Stimulated activated naive CD4-positive, alpha-beta T cell (primary cell): ENCODE measurements at places on chromosomes 6 and 20.

- no peak for DNase-seq
Measured at GRCh38 chr6:167696296-167696695, 130.4 kb upstream of the AFDN start.

DNA sequence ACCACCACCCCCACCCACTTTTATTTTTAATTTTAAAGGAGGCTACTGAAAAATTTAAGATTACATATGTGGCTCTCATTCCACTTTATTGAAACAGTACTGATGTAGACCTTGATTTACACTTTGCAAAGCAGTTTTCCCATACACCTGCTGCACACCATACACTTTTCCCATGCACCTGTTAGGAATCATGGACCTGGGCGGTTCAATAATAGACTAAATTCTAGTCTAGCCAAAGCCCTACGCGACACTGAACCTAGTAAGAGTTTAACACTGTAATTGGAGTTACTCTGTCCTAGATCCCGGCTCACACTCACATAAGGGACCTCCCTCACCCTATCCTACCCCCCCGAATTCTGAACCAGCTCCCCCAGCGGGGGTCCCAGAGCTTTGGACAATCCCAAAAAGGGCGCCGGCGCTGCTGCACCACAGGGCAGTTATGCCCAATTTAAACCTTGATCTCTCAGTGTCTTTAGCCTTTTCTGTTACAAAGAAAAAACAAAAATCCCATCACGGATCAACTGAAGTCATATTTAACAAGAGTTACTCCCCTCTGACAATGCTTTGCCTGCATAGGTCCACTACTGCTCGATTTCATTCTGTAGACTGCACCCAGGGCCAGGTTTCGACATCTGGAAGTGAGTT lies 2.4 kb upstream of the GCLC start:
- DNase-seq = no peak

DNA sequence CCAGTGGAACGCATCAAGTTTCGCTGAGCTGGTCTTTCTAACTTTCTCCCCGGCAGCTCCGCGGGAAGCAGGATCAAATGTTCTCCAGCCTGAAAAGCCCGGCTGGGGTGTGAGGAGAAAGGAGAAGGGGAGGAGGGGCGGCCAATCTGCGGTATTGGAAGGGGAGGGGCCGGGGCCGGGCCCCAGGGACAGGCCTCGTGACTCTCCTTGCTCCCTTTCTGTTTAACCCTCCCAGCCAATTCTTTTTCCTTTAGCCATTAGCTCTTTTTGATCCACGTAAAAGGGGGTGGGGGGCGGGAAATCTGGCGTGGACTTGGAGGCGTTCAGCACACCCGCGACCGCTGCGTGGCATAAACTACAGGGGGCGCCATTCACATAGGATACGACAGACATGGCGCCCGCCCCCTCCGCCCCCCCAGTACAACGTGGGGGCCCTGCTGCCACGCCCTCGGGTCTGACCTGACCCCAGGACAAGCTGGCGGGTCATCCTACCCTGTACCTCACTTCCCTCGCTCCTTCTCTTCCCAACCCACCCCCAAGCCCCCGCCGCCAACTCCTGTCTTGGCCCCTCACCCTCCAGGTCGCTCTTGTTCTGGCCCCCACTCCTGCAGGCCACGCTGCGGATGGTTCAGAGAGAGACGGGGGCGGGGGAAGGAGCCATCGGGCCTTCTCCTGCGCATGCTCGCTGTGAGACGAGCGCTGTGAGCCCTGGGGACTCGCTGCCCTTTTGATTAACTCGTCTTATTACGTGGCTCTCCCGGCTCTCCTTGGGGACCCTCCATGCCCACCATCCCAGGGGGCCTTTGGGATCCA lies 7.8 kb upstream of the MDGA1 start:
- DNase-seq = peak; percentile 80

- DNase-seq = no peak
Measured at GRCh38 chr6:88804701-88805100, 158.7 kb downstream of the RNGTT start.

DNA sequence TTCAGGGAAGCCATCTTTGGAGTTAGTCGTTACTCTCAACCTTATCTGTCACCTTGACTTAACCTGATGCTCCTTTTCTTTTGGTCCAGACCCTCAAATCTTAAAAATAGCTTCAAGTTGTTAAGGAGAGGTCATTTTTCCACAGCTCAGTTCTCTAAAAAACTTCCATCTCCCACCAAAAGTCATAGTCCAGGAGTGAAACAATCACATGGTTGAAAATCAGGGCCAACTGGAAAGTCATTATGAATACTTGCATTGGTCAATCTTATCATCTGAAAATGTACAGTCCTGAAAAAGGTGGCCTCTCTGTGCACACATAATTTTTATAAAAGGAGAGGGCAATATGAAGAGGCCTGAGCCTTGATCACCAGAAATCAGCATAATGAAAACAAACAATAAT lies 195.7 kb downstream of the BCAS1 start:
- DNase-seq = no peak

GRCh38 chr6:29656798-29657197 lies at the start of gene MOG:
Gene MOG (plus strand): TSS chr6:29657092. CDS start chr6:29657210, 118 bp downstream.
- DNase-seq = no peak

DNA sequence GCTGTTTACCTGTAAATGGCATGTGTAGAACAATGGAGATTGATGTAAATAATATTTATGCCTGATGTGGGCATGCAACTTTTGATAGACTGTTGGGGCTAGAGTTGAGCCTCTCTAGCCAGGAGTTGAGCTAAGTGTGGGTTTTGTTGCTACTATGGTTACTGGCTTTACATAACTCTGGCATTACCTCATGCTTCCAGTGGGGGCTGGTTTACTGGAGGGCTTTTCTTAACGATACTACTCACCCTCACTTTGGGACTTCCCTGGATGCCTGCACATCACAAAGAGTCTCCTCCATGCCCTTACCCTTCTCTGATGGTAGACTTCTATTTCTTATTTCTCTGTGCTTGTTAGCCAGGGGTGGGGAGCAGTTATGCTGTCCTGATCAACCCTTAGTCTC lies 524.6 kb upstream of the CDH4 start:
- DNase-seq = no peak

- no peak for DNase-seq
Measured at GRCh38 chr20:6468423-6469116, 298.9 kb upstream of the BMP2 start.

DNA sequence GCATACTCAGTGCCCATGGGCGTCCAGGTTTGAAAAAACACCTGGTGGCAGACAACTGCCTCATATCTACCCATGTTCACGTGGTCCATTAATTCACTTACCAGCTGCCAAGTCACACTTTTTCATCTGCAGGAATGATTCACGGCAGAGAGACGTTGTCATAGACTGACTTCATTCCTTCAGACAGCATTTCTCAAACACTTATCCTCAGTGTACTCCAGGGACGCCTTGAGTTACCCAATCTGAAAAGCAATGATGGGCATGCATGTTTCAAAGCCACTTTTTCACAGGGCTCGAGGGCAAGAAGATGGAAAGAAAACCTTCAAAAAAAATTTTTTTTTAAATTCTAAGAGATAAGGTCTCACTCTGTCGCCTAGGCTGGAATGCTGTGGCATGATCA lies 6.0 kb downstream of the MMP24OS start:
- no peak for DNase-seq

DNA sequence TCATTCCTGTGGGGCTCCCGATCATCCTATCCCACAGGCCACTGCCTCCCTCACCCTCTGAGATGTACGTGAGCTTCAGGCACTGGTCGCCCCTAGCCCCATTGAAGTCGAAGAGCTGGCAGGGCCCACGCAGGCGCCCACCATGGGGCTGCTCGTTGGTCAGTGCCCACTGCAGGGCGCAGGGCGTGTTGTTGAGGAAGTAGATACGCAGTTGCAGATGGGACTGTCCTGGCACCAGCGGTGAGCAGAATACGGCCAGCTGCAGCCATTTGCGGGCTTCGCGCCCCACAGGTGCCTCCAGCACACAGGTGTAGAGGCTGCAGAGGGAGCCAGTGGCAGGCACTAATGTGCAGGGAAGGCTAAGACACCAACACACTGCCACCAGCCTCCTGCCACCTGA lies 6.2 kb downstream of the UNC5CL start:
- DNase-seq = no peak

- no peak for DNase-seq
Measured at GRCh38 chr6:89999945-90000825, 105.9 kb downstream of the GJA10 start.

DNA sequence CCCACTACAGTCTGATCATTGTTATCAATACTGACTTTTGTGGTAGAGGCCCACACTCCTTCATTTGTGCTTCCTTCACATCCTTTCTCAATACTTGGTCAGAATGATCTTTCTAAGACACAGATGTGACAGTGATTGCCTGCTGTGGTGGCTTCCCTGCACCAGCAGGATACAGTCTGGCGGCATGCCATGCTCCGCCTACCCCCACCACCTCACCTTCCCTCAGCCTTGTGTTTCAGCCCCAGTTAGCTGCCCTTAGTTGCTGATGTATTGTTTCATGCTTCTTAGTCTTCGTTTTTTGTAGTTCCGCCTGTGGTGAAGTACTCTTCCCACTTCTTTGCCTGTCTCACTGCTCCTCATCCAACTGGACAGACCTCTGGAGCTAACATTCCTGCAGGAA lies 10.9 kb downstream of the LRRC1 start:
- DNase-seq = no peak

DNA sequence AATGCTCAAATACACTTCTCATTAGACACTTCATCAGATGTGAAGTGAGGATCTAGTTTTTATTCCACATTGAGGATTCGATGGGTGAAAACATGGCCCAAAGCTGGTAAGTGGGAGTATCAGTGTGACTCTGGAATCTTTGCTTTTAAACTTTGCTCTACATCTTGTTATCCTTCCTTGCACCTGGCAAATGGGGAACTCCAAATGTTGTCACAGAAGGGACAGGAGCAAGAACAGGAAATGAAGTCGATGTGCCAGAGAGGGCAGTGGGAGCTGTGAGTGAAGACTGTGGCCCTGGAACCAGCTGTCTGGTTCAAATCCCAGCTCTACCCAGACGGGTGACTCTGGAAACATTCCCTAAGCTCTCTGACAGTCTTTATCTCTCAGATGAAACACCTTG lies 86.7 kb upstream of the AGPAT4 start:
- no peak for DNase-seq

DNA sequence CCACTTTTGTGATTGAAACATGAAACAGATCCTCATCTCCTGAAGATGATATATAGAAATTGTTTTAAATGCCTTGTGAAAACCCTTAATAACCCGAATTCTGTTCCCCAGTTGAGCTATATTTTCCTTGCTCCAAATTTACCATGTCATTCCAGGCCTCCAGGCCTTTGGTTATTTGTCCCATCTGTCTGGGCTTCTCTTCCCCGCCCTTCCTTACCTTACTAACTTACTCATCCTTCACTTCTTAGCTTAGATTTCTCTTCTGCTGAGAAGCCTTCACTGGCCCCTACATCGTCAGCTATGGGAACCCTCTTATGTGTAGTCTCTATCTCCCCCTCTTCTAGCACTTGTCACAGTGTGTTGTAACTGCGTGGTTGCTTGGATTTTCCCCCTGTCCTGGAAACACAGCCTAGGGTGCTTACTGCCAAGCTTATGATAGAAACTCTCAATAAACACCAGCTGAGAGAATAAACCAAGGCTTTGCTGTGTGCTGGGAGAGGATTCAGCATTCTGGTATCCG lies 68.6 kb downstream of the SGK1 start:
- DNase-seq = no peak

- DNase-seq = no peak
Measured at GRCh38 chr6:121917834-121918559, 481.5 kb upstream of the HSF2 start.

- no peak for DNase-seq
Measured at GRCh38 chr20:21709535-21709904, 4.1 kb downstream of the PAX1 start.

DNA sequence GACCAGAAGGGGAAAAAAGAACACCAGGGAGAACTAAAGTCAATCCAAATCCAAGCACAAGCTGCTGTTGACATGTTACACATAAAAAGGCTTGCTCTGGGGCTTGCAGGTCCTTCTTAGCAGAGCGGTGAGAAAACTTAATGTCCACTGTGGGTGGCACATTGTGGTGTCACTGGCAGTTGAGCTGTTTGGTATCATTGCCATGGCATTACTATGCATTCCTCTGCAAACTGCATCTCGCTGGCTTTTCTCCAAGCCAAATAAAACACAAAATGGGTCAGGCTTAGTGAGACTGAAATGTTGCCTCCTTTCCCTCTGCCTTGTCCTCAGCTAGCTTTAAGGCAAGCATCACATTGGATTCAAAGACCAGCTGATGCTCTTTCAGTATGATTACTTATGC lies 40.9 kb downstream of the LY86 start:
- DNase-seq = no peak

- no peak for DNase-seq
Measured at GRCh38 chr6:21678990-21679389, 85.4 kb downstream of the SOX4 start.
